ENCODE measurements at places on chromosomes 12 and 14.

DNA sequence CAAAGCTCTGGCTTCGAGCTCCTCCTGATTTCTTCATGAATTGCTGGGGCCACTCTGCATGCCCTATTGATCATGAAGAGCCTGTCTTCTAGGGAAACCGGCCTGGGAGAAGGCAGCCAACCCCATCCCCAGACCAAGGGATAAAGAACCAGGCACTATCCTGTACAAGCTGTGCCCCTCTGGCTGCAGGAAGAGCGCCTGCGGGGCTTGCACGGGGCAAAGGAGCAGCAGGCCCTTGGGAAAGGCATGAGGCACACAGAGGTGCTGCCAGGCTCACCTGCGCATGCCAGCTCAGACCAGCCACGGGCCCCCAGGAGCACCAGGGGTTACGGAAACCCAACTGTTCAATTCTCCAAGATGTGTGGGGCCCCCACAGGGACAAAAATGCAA is 2.1 kb downstream of the ITPK1 start:
- no peak for DNase-seq

DNA sequence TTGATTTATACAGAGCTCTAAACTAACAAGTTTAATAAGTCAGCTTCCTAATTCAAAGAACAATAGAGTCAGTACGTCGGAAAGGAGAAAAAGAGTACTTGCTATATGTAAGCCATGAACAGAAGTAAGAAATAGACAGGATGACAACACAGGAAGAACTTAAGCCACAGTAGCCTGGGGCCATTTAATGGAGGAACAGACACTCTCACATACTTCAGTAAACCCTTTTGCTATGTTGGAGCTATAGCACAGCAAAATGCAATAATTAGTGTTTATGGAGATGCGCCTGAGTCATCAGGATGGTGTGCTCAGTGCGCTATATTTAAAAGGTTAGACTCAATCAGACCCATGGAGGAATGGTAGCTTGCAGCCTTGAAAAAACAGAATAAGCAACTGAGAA is 61.0 kb downstream of the SRGAP1 start:
- DNase-seq = no peak

DNA sequence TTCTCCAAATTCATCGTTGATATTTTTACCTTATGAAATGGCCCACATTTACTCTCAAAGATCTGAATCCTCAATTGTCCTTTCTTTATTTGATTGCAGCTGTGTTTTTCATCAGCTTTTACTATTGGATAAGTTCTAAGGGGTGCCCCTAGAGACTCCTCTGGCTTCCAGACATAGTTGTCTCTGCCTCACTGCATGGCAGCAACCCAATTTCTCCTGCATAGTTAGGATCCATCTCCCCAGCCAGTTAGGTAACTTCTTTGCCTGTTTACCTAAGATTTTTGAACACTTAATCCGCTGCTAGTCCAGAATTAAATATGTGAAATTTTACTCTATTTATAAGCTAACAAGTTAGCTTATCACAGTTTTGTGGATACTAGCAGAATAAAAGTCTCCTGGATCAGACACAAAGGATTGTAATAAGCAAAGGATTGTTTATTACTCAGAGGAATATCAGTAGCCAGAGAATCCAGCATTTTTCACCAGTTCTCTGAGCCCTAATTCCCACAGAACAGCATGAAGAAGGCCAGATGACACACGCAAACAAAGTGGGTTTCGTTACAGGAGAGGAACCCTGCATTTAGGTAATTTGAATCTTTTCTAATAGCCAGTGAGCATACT is 101.1 kb downstream of the BBS10 start:
- DNase-seq = no peak

DNA sequence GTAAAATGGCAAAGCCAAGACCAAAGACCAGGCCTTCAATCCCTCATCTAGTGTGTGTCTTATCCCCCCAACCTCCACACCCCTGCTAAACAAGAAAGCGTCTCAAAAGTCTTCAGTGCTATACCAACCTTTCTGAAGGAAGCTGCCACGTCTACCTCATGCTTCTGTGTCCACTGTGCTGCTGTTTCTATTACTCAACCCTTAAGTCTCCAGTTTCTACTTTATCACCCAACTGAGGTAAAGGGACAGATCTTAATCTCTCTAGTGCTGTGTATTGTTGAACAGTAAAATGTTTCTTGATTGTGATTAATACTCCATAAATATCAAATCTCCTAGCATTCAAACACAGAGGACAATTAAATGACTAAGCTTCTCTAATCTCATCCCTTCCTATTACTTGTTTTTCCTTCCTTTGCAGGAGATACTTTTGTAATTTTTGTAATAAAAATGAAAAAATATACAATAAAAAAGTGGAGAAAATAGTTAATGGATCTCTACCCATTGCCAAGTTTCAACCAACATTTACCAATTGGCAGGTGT is 23.3 kb downstream of the BTBD7 start:
- no peak for DNase-seq

DNA sequence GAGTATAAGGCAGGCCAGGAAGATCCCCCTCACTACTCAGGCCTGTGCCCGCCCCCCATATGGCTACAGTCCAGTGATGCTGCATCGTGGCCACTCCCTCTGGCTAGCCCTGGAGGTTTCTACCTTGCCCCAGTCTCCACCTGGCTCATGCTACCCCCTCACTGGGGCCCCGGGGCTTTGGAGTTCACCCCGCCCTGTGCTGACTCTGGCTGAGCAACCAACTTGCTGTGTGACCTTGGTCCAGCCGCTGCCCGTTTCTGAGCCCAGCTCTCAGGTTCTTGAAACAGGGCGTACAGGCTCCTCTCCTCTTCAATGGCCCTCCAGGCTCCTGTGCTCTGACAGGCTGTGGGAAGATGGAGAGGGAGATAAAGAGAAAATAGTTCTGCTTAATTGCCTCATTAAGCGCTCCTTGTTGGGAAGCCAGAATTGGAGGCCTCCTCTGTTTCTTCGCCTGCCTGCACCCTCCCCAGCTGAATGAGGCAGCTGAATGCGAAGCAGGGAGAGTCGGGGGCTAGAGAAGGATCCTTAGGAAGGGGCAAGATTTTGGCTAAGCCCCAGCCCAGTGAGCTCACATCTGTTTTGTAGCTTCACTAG is 138.2 kb upstream of the NCOR2 start:
- DNase-seq = no peak

GRCh38 chr14:64649383-64649998 is 54.7 kb upstream of the PLEKHG3 start:
- no peak for DNase-seq
